ENCODE measurements at places on chromosomes 13 and 19.

DNA sequence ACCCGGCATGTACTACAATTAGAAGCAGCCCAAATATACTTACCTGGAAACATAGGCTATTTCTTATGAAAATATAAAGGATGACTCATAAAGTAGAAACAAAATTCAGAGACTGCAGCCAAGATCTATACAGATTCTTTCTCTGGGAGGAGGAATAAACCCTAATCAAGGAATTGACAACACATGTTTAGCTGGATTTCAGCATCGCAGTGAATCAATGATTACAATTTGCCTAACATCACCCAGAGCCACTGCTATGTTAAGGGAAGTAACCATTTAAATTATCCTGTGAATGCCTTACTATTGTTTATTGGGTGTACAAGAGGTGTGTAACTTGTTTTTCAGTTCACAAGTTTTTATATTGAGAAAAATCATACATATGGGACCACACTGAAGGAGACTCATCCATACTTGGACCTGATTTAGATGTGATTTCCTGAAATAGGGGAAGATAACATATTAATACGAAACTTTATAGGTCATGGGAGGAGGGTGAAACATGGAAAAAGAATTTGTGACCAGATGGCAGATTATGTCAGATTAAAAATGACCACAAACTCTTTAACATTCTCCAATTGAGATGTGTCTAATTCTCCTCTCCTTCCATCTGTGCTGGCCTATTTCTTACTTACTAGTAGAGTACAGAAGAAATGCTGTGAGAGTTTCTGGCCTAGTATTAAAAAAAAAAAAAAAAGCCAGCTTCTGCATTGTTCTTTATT, 1168.4 kb downstream of the SLITRK1 start:
- no peak for DNase-seq

DNA sequence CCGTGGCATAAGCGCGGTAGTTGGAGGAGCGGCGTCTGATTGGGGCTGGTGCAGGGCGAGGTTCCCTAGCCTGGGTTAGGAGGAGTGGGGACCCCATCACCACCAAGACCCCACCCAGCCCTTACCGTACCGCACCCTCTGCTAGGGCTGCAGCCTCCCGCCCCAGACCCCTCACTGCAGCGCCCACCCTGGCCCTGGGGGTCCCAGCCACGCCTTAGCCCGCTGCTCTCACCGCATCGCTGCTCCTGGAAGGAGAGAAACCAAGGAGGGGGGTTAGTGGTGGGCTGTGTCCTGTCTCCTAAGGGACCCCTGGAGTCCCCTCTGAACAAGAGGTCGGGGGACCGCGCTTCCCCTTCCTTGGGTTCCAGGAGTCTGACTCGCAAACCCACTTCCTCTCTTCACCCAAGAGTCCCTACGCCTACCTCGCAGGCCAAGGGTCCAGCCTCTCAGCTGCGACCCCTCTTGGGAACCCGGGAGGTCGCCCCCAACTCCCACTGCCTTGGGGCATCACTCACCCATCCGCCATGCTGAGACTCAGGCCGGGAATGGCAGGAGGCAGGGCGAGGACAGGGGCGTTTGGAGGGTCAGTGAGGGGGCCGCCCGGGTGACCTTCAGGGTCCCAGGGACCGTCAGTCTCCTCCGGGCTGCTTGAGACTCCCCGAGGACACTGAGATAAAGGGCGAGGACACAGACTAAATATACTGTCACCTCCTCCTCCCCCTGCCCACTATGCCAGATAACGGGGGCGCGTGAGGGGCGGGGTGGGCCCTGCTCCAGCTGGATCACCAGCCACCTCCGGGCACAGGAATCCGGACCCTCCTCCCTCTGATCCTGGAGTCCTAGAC, at the start of gene TNNI3:
Gene TNNI3 (minus strand): TSS at position 669 of the 845 bp plus-strand sequence. CDS start 143 bp downstream, at position 526.
- DNase-seq, result no peak

GRCh38 chr13:92158346-92158745, 759.9 kb downstream of the GPC5 start:
- no peak for DNase-seq

DNA sequence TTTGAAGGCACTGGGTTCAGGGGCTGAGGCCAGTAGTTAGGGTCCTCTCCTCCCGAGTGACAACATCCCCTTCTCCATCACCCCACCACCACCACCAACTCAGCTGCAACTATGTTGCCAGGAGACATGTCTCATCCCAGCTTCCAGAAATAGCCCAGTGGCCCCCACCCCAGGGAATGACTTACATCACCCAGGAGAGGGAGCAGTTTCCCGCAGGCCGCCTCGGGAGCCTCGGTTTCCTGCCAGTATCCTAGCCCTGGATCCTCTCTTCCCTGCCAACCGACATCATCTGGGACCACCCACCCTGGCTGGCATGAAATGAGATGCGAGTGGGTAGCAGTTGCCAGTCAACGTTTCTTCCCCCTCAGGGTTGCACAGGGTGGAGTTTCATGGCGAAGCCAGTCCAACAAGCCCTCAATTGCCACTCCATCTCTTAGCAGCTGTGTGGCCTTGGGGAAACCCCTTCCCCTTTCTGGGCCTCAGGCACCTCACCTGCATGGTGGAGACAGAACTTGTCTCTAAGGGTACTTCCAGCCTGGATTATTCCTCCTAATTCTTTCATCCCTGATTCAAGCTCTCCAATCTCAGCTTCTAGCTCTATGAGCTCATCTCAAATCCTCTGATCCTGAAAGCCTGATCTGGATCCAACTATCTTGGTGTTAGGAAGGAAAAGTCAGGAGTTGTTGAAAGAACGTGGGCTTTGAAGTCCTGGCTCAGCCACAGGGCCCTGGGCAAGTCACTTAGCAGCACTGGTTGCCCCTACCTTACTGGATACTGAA, 3.9 kb upstream of the GSK3A start:
- DNase-seq, result no peak

DNA sequence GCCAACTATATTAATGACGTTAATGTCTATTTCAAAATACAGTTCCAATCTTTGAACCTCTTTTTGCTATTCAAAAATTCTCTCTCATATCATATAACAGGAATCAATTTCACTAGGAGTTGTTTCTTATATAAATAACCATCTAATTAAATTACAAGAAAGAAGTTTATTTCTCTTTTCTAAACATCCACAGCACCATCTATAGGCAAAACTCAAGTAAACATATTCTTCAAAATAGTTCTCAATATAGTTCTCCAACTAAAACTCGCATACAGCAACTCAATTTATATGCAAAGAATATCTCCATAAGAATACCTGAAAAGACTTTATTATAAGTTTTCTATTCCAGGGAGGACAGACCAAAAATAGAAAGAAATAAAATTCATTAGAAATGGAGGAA, 65.6 kb downstream of the RBM26 start:
- DNase-seq, result no peak

GRCh38 chr19:47529018-47529742, 14.3 kb upstream of the NAPA start:
- DNase-seq, result no peak

- no peak for DNase-seq
Observed at GRCh38 chr13:28495538-28496187, 735 bp upstream of the FLT1 start.

GRCh38 chr13:112526146-112526853, 61.7 kb downstream of the TUBGCP3 start:
- no peak for DNase-seq

DNA sequence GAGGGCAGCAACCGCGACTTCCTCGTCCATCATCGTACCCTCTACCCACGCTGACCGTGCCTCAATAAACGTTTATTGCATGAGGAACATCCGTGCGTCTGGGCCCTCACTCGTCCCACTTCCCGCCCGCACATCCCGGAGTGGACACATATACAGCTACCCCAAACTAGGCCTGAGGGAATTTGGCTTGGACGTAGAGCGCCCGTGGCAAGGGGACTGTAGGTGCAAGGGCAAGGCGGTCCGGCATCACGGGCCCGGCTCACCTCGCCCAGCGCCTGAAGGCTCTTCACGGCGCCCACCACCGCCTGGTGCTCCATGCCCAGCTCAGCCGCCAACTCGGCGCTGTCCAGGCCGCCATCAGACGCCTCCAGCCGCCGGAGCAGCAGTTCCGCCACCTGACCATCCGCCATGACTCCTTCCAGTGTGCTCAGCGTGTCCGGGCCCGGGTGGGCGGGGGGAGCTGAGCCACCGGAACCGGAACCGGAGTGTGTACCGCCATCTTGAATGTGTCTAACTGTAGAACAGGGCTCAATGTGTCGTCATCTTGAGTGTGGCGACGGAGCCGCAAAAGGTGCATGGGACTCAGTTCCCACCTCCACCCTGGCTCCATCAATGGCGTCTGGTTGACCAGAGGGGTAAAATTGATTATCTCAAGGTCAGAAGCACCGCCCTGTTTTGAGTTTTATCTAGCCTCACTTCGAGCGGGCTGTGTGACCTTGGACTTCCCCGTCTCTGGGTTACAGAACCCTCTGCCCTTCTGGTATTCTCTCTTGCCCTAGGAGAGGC, at the start of gene FARSA:
Gene FARSA (minus strand): TSS at position 425 of the 786 bp plus-strand sequence. CDS start 15 bp downstream, at position 410.
- DNase-seq, result peak; percentile 84

- no peak for DNase-seq
Observed at GRCh38 chr13:42466123-42466522, 107.8 kb upstream of the TNFSF11 start.

- no peak for DNase-seq
Observed at GRCh38 chr13:70386919-70387318, 278.7 kb upstream of the KLHL1 start.

- DNase-seq, result no peak
Observed at GRCh38 chr13:53907891-53908290, 879.3 kb downstream of the OLFM4 start.

GRCh38 chr19:2812414-2813234, 7.0 kb upstream of the ZNF554 start:
- no peak for DNase-seq

- no peak for DNase-seq
Observed at GRCh38 chr19:28840891-28841290, 372.1 kb downstream of the UQCRFS1 start.

DNA sequence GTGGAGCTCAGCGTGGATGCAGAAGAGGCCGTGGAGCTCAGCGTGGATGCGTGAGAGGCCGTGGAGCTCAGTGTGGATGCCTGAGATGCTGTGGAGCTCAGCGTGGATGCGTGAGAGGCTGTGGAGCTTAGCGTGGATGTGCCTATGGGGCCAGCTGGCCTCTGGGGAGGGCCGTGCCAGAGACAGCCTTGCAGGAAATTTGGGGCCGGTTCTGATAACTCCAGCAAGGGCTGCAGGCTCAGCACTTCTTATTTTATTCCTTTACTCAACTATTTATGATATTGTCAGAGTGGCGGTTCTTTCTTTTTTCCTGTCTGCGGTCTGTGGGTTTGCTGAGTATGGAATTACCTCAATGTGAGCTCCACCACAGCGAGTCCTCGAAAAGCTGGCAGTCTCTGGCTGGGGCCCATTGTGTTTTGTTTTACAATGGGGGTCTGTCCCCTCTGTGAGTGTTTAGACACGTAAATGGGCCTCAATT, 17.8 kb upstream of the TMEM255B start:
- DNase-seq, result no peak

DNA sequence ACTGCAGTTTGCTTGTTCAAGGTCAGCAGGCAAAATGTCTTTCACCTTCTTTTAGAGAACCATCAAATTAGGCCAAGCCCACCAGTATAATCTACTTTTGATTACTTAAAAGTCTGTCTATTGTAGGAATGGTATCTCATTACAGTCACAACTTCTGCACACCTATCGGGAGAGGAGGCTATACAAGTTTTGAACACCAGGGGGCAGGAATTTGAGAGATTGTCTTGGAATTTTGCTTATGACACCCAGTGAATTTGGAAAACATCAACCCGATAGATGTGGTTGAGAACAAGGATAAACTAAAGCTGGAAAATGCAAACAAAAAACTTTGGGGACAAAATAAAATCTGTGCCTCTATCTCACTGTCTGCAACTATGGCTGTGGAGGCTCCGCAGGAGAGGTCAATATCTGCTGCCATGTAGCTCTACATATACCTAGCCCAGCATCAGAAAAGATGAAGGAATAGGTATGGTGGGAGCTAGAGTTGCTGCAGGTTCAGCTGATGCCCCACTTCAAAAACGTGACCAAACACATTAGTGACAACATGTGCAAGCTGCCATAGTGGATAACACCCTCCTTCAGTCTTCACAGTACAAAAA, 1299.2 kb upstream of the SPRY2 start:
- no peak for DNase-seq

GRCh38 chr13:28337166-28338005, 157.5 kb downstream of the FLT1 start:
- DNase-seq, result no peak
